Hypothalamus (tissue), 51 donors: ENCODE measurements at places on chromosomes 2 and 18.

- no peak for DNase-seq
Measured at GRCh38 chr2:124894199-124894598, 869.1 kb downstream of the CNTNAP5 start.

DNA sequence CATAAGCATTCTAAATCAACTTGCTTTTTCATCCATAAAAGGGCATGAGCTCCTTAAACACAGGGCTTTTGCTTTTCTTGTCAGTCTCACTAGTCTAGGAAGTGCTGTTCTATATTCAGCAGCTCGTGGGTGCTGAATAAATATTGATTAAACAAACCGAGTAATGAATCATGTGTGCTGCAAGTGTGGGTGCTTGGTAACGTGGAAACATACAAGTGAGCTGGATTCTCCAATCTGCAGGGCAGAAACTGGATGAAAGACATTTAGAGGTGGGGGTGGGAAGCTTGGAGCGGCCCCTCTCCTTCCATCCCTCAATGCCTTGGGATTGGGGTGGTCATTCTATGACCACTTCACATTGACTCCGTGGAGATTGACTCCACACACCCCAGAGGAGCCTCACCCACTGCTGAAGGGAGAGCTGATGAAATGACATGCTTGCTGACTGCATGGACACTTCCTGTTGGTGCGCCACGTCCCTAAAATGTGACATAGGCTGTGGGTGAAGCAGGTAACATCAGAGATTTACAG, 114.6 kb downstream of the DOCK10 start:
- DNase-seq = no peak

DNA sequence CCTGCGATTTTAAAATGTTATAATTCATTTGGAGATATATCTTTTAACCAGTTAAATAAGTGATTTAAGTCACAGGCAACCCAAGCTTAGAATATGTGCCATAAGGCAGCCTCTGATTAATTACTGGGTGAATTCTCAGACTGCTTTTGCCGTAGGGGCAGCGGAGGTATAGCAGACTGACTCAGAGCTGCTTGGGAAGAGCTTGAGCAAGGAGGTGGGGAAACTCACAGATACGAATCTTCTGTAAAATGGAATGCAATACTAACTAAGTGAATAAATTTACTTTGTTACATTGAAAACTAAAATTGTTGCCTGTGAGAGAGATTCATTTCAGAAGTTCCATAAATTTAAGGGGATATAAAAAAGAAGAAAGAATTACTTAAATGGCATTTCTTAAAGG, 115.4 kb downstream of the KYNU start:
- DNase-seq = no peak

DNA sequence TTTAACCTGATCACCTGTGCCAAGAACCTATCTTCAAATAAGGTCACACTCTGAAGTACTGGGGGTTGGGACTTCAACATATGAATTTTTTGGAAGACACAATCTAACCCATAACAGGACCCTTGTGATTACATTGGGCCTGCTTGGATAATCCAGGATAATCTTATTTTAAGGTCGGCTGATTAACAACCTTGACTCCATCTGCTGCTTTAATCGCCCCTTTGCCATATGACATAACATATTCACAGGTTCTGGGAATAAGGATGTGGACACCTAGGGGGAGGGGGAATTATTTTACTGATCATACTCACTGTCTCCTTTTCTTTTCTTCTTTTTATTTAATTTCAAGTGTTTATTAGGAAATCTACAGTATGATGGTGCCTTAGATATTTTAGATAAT, 34.8 kb downstream of the CDH20 start:
- no peak for DNase-seq

DNA sequence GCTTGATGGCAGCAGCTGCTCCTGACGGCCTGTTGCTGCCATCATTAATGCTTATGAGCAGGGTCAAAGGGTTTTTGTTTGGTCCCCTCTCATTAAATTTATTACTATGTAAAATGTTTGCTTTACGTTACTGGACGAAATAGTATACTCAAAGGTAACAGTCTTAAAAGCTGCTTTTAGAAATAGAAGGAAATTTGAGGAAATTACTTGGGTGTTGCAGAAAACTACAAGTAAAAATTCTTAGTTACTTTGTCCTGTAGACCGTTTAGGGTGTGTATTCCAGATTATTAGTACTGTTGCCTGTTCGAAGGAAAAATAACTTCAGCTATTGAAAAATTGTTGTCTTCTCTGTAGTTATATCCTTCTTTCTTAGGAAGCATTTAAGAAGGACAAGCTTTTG, 27.8 kb downstream of the DDX1 start:
- DNase-seq = no peak

DNA sequence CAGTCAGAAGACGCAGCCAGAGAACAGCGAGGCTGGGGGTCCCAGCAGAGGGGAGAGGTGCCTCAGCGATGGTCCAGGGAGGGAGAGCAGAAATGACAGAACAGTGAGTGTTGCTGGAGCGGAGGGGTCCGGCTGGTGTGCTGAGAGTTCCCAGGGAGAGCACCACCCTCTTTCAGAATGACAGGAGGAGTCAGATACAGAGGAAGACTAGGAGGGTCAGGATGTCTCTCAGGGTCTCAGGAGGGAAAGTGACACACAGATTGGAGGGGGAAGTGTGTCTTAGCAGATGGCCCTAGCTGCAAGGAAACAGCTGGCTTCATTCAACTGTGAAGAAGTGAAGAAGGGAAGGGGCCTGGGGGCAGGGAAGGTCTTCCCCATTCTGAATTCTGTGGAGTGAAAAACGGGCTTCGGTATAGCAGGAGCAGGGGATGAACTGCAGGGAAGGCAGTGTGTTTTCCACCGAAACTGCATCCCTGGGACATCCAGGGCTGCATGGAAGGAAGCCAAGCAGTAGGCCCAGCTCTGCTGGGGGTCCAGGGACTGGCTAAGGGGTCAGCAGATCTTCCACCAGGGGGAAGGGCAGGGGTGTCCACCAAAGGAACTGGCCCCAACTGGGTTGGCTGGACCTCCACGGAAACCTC, 90.0 kb upstream of the OTOS start:
- DNase-seq = no peak

DNA sequence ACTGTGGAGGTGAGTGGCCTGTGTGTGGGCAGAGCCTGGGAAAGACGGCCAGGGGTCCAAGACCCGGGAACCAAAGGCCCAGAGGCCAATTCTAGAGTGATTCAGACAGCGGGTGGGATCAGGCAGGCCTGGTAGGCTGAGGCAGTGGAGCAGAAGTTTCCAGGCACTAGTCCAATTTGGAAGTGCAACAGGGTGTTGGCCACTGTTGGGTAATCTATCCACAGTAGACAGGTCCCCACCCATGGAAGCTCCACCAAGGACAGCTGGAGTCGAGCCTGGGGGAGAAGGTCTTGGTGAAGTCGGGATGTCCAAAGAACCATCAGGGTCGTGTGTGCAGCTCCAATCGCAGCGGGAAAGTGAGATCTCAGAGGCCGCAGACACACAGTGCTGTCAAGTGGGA, 125.8 kb upstream of the COPS8 start:
- no peak for DNase-seq

DNA sequence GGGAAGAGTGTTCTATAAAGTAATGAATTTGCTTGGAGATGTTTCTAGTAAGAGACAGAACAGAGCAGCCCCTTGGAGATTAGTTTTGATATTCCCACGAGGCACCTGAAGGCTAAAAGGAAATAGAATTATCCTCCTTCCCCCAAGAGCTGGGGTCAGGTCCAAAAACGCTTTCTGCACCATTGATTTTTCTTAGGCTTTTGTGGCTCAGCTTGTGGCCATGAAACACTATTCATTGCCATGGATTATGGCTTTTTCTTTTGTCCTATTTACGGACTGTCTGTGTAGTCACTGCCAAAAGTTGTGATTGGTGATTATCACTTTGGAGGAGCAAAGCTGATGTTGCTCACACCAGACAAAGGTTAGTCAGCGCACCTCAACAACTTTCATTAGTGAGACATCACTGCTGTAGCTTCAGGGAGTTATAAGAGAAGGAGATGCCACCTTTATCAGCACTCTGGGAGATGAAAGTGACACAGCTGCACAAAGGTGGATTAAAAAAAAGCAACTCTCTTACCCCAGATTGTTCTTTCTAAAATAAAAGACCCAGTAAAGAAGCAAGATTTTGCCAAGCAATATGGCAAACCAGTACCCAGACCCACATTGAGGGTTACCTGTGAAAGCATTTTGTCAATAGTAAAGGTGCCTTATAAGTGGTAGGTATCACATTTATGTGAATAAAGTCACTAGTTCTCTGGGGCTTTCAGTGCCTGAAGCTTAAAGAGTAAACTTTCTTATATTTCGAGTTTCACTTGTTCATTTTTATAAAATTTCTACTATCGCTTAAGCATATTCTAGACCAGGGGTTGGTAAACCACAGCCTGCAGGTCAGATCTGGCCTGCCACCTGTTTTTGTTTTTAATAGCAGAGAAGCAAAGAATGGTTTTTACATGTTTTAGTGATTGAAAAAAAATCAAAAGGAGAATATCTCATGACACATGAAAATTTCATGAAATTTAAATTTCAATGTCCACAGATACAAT, 10.6 kb downstream of the CXCR4 start:
- DNase-seq = no peak

DNA sequence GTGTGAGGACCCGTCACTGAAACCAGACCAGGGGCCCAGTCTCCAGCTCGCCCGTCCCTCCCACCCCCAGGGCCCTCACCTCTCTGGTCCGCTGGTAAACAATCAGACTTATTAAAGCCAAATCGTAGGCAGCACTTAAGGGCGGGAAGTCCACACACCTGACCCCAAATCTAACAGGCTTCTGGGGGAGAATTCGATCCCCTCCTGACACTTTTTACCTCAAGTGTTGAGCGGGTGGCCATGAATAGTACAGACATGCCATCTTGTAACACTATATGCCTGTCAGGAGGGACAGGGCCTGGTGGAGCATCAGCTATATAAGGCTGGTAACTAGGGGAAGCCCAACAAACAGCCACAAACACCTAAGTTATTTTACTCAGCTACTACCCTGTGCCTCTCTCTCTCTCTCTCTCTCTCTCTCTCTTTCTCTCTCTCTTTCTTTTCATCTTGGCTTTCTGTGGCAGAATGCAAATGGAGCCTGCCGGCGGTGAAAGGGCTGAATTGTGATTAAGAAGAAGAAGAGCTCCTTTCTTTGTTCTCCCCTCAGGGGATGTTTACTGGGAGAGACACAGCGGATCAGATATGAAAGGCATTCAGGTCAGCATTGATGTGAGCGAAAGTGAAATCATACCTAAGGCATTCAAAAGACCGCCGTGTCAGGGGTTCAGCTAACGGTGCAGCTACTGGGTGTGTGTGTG, 9.5 kb downstream of the ZEB2 start:
- no peak for DNase-seq

- DNase-seq = no peak
Measured at GRCh38 chr2:18993756-18994338, 364.6 kb downstream of the OSR1 start.

GRCh38 chr2:223735659-223736244, 101.6 kb downstream of the AP1S3 start:
- no peak for DNase-seq

DNA sequence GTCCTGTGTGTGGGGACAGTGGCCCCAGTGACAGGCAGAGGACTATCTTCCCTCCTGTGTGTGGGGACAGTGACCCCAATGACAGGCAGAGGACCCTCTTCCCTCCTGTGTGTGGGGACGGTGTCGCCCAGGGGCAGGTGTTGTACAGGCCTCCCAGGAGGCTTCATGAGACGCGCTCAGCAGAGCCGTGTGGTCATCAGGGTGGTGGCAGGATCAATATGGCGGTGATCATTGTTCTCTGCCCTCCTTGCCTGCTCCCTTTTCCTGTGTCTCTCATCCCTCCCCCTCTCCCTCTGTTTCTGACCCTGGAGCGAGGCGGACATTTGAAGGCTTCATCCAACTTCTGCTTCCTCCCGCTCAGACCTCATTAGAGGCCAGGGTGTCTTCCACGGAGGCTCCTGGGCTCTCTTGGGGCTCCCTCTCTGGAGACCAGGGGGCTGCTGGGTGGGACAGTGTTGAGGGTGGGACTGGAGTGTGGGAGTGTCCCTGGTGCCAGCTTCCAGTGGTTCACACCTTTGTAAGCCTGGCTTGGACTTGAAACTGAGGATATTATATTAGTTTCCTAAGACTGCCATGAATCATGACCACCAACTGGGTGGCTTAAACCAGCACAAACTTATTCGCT, 59.5 kb downstream of the ACKR3 start:
- DNase-seq = no peak

DNA sequence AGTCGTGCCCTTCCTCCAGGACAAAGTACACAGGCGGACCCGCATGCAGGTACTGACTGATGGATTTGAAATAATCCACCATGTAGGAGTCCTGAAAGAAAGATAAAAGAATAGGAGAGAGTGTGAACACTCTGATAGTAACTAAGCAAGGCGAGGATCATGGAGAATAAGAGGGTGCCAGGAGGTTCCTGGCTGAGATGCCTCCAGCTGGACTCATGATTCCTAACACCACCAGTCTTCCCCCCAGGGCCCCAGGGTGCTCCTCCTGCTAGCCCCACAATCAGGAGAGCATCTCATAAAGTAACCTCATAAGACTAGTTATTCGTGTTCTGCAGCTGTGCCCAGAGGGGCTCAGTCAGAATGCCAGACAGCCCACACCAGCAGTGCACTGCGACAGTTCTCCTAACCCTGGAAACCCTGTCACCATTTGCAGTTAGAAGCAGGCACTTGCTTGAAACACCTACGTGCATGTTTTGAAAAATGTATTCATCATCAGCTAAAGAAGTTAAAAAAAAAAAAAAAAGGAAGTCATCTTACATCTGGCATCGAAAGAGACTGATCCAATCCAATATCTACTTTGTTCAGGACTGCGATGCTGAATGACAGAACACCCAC, 36.7 kb downstream of the RMC1 start:
- DNase-seq = no peak

- no peak for DNase-seq
Measured at GRCh38 chr2:19021100-19021476, 337.3 kb downstream of the OSR1 start.

GRCh38 chr2:221075203-221075602, 496.9 kb downstream of the EPHA4 start:
- DNase-seq = no peak

- no peak for DNase-seq
Measured at GRCh38 chr2:28423856-28424605, 31.4 kb downstream of the FOSL2 start.

DNA sequence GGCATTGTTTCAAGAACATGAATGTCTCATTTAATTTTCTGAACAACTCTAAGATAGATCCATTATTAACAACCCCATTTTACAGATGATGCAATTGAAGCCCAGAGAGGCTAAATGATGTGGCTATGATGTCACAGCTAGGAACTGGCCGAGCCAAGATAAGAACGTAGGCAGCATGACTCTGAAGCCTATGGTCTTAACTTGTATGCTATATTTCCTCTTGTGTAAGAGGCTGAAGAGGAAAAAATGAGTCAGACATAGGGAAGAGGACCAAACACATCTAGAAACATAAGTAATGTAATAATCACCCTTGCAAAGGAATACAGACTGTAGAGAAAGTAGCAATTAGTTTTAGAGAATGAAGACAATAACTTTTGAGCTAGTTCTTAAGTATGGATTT, 416.8 kb downstream of the FIGN start:
- DNase-seq = no peak

GRCh38 chr18:57149531-57149930, 2.6 kb downstream of the BOD1L2 start:
- no peak for DNase-seq
